ENCODE measurements at places on chromosomes 11 and 22. TPM values are rescaled to one million over a fixed set of nuclear protein-coding genes. Genes with fewer than 3 reads are reported as not detected.

TMEM191C gene
- 0.07 TPM for total RNA-seq

OR51B2 gene
- total RNA-seq: not detected

ELMOD1 gene
- total RNA-seq: 1.3 TPM

AQP11 gene
- 0.29 TPM for total RNA-seq

CNIH2 gene
- total RNA-seq: 0.13 TPM

GLYATL1 gene
- not detected for total RNA-seq

KRTAP5-2 gene
- total RNA-seq: not detected

NOX4 gene
- total RNA-seq: 24.9 TPM

CELSR1 gene
- 1.3 TPM for total RNA-seq

CD6 gene
- not detected for total RNA-seq

DEPDC7 gene
- 0.66 TPM for total RNA-seq

OR51B4 gene
- total RNA-seq: not detected

CRYAB gene
- 0.29 TPM for total RNA-seq

PATE4 gene
- not detected for total RNA-seq

OR5D13 gene
- total RNA-seq: not detected

CASP5 gene
- 0.72 TPM for total RNA-seq

ZNF195 gene
- 32.5 TPM for total RNA-seq

OR52H1 gene
- total RNA-seq: not detected
